ENCODE measurements at places on chromosomes 3 and 15.

GRCh38 chr15:67788986-67789385, 36.3 kb upstream of the SKOR1 start:
- H3K27ac ChIP-seq, result no peak overlapping the region
- no peak for DNase-seq
- H3K4me3 ChIP-seq, result no peak overlapping the region
- H3K27me3 ChIP-seq, result no peaks in the 10 kb centered on the region
- peaks cover 4% of the 10 kb centered on the region for H3K4me1 ChIP-seq

DNA sequence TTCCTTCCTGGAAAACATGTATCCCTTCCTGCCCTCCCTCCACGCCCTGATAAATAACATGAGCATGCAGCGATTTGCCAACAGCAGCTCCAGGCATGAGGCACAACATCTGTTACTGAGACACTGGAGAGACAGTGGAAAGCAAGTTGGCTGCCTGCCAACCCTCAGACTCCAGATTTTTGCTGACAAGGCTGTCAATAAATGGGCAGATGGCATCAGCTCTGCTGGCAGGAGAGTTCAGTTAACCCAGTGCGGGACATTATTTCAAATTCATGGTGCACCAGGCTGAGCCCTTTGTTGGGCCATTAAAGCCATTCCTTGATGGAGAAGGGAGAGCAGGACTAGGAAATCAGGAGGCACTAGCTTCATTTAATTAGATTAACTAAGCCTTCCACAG, 293.3 kb downstream of the MEX3B start:
- H3K4me3 ChIP-seq, result no peak overlapping the region
- H3K27me3 ChIP-seq, result no peaks in the 10 kb centered on the region
- peak; percentile 75 for DNase-seq
- H3K27ac ChIP-seq, result no peak overlapping the region
- no peaks in the 10 kb centered on the region for H3K4me1 ChIP-seq

GRCh38 chr15:33370623-33371020, 59.9 kb downstream of the RYR3 start:
- H3K27me3 ChIP-seq, result no peaks in the 10 kb centered on the region
- H3K4me3 ChIP-seq, result no peak overlapping the region
- H3K27ac ChIP-seq, result no peak overlapping the region
- no peak for DNase-seq

GRCh38 chr3:46607603-46608028, 4.7 kb upstream of the FAM240A start:
- DNase-seq, result no peak
- H3K4me3 ChIP-seq, result no peak overlapping the region
- H3K36me3 ChIP-seq, result no peaks in the 10 kb centered on the region
- H3K27ac ChIP-seq, result no peak overlapping the region
- H3K27me3 ChIP-seq, result no peaks in the 10 kb centered on the region

DNA sequence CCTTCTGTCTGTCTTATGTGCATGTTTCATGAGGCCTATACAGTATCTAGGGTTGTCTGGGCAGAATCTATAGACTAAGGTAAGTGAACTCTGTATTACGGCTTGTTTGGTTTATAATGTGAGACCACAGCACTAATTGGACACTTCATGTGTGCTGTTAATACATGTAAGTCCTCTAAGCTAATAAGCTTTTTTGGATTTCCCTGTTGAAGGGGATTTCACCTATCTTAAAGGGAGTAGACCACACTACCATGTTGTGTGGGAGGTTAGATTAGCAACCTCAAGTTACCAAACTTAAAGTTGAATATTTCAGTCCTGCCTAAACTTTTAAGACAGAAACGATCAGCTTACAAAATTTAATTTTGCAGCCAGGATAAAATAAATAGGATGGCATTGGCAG, 189.8 kb upstream of the GOLIM4 start:
- no peak overlapping the region for H3K27ac ChIP-seq
- DNase-seq, result no peak
- peaks cover 5% of the 10 kb centered on the region for H3K4me1 ChIP-seq
- H3K4me3 ChIP-seq, result no peak overlapping the region

GRCh38 chr15:101188637-101189408, 63.0 kb downstream of the CHSY1 start:
- H3K27me3 ChIP-seq, result no peaks in the 10 kb centered on the region
- H3K27ac ChIP-seq, result peak overlapping the region; percentile 3
- peaks cover 45% of the 10 kb centered on the region for H3K4me1 ChIP-seq
- no peak overlapping the region for H3K4me3 ChIP-seq
- DNase-seq, result no peak

DNA sequence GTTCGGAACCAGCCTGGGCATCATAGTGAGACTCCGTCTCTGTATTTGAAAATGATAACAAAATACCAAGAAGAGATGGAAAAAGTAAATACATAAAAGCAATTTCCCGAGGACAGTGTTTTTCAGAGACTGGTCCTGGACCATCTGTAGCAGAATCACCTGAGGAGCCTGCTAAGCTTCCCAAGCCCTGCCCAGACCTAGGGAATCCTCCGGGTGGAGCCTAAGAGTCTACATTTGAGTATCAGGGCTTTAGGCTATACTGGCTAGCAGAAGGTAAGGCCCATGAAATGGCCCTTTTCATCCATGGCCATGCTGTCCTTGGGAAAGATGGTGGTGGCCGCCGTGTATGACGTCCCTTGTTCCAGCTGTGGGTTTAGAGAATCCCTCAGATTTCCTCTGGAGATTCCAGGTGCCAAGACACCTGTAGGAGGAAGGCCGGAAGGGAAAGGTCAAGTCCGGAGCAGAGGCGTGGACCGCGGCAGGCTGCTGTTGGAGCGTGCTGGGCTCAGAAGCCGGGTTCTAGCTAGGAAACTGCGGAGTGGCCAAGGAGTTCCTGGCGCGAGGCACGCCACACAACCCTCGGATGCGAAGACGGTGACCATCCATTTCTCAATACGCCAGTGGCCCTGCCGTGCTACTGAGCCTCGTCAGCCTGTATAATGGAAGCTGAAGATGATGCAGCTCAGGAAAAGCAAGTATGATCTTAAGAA, 50.9 kb downstream of the TMEM44 start:
- DNase-seq, result no peak
- H3K36me3 ChIP-seq, result peaks cover 6% of the 10 kb centered on the region
- H3K27me3 ChIP-seq, result no peaks in the 10 kb centered on the region
- H3K4me3 ChIP-seq, result no peak overlapping the region
- no peak overlapping the region for H3K27ac ChIP-seq

DNA sequence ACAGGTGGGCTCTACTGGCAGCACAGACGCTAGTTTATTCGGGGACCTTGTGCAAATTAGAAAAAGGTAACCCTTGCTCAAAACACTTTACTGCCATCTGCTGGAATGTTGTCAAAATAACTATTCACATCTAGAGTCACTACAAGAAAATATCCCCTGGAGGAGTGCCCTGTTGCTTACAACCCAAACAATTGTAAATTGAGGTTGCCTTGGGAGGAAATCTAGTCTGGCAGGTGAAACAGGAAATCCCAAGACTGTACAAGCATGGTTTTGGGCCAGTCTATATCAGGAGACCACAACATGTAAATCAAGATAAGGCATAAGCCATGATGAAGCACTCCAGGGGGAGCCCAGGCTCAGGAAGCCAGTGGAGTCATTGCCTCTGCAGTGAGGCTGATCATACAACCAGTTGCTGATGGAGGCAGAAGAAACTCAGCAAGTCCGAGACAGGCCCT, 136.8 kb upstream of the ACP3 start:
- no peaks in the 10 kb centered on the region for H3K4me1 ChIP-seq
- no peaks in the 10 kb centered on the region for H3K36me3 ChIP-seq
- no peaks in the 10 kb centered on the region for H3K27me3 ChIP-seq
- no peak overlapping the region for H3K27ac ChIP-seq
- no peak overlapping the region for H3K4me3 ChIP-seq

- DNase-seq, result peak; percentile 70
- no peaks in the 10 kb centered on the region for H3K27me3 ChIP-seq
- no peaks in the 10 kb centered on the region for H3K4me1 ChIP-seq
- H3K4me3 ChIP-seq, result no peak overlapping the region
- no peaks in the 10 kb centered on the region for H3K36me3 ChIP-seq
Observed at GRCh38 chr3:42277676-42278075, 11.7 kb upstream of the CCK start.

DNA sequence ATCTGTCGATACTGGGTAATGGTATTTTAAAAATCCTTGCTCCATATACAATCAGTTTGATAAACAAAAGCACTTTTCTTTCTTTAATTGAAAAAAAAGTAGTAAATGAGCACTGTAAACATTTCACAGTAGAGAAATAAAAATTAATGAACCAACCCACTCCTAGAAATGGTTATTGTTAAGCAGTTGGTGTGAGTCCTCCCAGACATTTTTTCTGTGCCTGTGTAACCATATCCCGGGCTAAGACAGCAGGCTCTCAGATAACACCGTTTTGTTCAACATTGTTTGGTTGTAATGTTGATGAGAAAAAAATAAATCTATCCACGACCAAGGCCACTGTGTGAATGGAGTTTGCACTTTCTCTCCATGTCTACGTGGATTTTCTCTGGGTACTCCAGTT, 42.6 kb downstream of the PXK start:
- no peaks in the 10 kb centered on the region for H3K27me3 ChIP-seq
- no peaks in the 10 kb centered on the region for H3K36me3 ChIP-seq
- no peak overlapping the region for H3K27ac ChIP-seq
- H3K4me1 ChIP-seq, result no peaks in the 10 kb centered on the region

- H3K36me3 ChIP-seq, result no peaks in the 10 kb centered on the region
- H3K27me3 ChIP-seq, result no peaks in the 10 kb centered on the region
- H3K4me1 ChIP-seq, result no peaks in the 10 kb centered on the region
- DNase-seq, result no peak
- no peak overlapping the region for H3K27ac ChIP-seq
Observed at GRCh38 chr3:176395240-176395639, 802.0 kb downstream of the TBL1XR1 start.

- peaks cover 3% of the 10 kb centered on the region for H3K4me1 ChIP-seq
- no peaks in the 10 kb centered on the region for H3K36me3 ChIP-seq
- no peaks in the 10 kb centered on the region for H3K27me3 ChIP-seq
- no peak overlapping the region for H3K4me3 ChIP-seq
Observed at GRCh38 chr3:73459711-73460110, 165.0 kb downstream of the PDZRN3 start.

- H3K4me1 ChIP-seq, result no peaks in the 10 kb centered on the region
- H3K27me3 ChIP-seq, result no peaks in the 10 kb centered on the region
- H3K27ac ChIP-seq, result no peak overlapping the region
- H3K36me3 ChIP-seq, result no peaks in the 10 kb centered on the region
- H3K4me3 ChIP-seq, result no peak overlapping the region
Observed at GRCh38 chr3:96319166-96319565, 495.2 kb upstream of the EPHA6 start.

DNA sequence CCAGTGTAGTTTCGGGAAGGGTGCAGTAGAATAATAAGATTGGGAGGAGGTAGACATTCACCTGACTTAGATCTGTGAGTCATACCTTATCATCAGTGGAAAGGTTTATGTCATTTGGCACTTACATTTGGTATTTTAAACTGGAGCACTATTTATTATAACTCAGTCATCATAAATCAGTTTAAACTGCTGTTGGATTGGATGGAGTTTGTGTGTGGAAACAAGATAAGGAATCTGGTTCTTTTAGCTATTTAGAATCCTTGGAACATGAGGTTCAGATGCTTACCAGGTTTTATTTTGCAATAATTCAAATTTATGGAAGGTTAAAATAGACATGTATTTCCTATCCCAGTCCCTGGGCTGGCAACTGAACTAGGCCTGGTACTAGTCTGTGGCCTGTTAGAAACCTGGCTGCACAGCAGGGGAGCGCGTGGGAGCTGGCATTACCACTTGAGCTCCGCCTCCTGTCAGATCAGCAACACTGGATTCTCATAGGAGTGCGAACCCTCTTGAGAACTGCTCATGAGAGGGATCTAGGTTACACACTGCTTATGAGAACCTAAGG, 34.5 kb downstream of the ZFAND6 start:
- no peaks in the 10 kb centered on the region for H3K36me3 ChIP-seq
- no peaks in the 10 kb centered on the region for H3K27me3 ChIP-seq
- H3K4me1 ChIP-seq, result peaks cover 6% of the 10 kb centered on the region
- no peak overlapping the region for H3K4me3 ChIP-seq
- peak overlapping the region; percentile 28 for H3K27ac ChIP-seq

GRCh38 chr3:101796077-101796680, 17.2 kb downstream of the NXPE3 start:
- H3K4me1 ChIP-seq, result no peaks in the 10 kb centered on the region
- H3K27me3 ChIP-seq, result no peaks in the 10 kb centered on the region
- H3K36me3 ChIP-seq, result peaks cover 56% of the 10 kb centered on the region
- H3K27ac ChIP-seq, result no peak overlapping the region
- no peak for DNase-seq

GRCh38 chr3:30605706-30606300, 598 bp upstream of the TGFBR2 start:
- peak overlapping the region; percentile 88 for H3K4me3 ChIP-seq
- no peaks in the 10 kb centered on the region for H3K27me3 ChIP-seq
- DNase-seq, result no peak
- peaks cover 22% of the 10 kb centered on the region for H3K4me1 ChIP-seq

- H3K4me3 ChIP-seq, result no peak overlapping the region
- H3K27ac ChIP-seq, result no peak overlapping the region
- no peaks in the 10 kb centered on the region for H3K27me3 ChIP-seq
- H3K36me3 ChIP-seq, result peaks cover 93% of the 10 kb centered on the region
- DNase-seq, result no peak
Observed at GRCh38 chr3:170098753-170099152, 61.0 kb downstream of the GPR160 start.

DNA sequence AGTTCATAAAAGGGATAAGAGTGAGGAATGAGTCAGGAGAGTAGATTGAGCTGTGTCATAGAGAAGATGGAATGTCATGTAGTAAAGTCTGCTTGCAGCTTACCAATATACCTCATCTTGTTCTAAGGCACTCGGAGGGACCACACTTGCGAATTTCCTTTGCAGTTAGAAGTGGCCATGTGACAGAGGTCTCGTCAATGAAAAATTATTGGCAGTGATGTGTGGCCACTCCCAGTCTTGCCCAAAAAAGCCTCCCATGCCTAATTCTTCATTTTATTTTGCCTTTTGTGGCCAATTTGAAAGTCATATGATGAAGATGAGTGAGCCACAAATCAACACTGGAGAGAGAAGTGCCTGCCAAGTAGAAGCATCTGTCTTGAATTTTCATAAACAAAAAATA, 465.6 kb upstream of the ZNF385D start:
- H3K4me3 ChIP-seq, result no peak overlapping the region
- no peaks in the 10 kb centered on the region for H3K27me3 ChIP-seq
- H3K36me3 ChIP-seq, result no peaks in the 10 kb centered on the region
- no peaks in the 10 kb centered on the region for H3K4me1 ChIP-seq

GRCh38 chr3:123800362-123800682, 83.8 kb downstream of the MYLK start:
- peaks cover 65% of the 10 kb centered on the region for H3K36me3 ChIP-seq
- no peak overlapping the region for H3K4me3 ChIP-seq
- peak overlapping the region; percentile 28 for H3K27ac ChIP-seq
- no peak for DNase-seq
- H3K27me3 ChIP-seq, result no peaks in the 10 kb centered on the region

GRCh38 chr15:32857732-32858131, 139.9 kb downstream of the GREM1 start:
- H3K36me3 ChIP-seq, result peaks cover 13% of the 10 kb centered on the region
- no peak for DNase-seq
- H3K4me3 ChIP-seq, result no peak overlapping the region
- peaks cover 4% of the 10 kb centered on the region for H3K4me1 ChIP-seq
- H3K27ac ChIP-seq, result peak overlapping the region; percentile 99

All from SK-N-SH (cell line).